ENCODE measurements at places on chromosomes 7 and 10. TPM values are rescaled to one million over a fixed set of nuclear protein-coding genes. Genes with fewer than 3 reads are reported as not detected.

DNA sequence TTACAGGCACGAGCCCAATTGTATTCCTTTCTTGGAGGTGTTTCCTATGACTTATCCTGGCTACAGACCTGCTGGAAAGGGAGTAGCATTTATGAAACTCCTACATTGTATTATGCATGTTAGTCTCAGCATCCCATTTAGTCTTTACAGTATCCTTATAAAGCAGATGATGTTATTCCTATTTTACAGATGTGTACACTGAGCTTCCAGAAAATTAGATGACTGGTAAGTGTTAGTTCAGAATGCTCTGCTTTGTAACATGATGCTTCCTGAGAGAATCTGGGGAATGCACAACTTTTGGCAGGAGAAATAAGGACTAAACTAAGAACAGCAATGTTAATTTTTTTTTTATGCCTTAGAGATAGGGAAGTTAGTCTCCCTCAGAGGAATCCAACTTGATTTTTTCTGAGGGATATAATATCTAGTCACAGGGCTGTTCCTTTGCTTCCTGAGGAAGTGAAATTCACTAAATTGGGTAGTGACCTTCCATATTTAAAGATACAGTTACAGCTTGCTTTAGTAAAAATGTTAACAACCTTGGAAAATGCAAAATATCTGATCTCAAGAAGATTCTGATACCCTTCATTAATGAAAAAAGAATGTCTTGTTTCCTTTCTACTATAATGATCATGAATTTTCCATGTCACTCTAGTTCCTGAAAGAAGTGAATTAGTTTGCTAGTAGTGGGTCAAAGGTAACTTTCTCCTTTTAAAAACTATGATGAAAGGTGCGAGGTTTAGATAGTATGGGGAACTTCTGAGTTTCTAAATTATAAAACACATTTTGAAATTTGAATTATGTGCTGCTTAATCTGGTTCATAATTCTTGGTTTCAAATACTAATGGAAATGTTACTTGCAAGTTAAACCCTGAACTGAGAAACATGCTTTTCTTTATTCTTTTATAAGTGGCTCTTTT, 194.0 kb upstream of the PRPS1L1 start:
- DNase-seq, result no peak

DNA sequence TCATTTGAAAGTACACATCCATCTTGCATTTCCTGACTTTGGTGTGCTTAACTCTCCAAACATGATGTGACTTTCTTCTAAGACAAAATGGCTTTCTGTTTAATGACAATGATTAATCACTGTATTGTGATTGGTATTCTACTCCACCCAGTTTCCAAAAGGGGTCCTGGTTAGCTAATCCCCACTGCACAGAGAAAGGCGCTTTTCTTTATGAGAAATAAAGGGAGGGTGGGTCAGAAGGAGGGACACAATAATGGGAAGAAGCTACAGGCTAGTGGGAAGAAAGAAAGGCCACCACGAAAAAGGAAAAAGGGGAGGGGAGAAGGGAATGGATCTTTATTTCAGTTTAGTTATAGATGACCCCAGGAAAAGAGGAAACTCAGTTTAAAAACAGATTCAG, 69.2 kb downstream of the PRTFDC1 start:
- DNase-seq, result no peak

GRCh38 chr7:131109759-131110296, 217.8 kb upstream of the MKLN1 start:
- DNase-seq, result peak; percentile 93

DNA sequence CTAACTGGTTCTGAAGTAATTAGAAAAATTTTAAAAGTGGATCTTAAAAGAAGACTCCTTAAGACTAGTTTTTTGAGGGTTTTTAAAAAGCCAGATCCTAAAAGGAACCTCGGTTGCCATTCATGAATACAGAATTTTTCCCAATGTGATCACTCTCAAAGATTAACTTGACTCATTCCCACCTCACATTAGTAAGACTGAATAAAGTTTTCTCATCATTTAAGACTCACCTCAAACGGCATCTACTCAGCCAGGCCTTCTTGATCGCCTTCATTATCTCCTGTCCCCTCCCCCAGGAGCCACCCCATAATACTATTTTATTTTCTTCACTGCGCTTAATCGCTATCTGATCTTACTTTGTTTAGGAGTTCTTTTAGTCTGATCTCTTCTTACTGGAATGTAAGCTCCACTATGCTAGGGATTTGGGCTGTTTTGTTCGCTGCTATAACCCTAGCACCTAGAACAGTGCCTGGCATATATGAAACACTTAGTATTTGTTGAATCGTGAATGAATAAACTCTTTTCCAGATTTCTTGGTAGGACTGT, 55.9 kb upstream of the PCGF5 start:
- DNase-seq, result no peak

DNA sequence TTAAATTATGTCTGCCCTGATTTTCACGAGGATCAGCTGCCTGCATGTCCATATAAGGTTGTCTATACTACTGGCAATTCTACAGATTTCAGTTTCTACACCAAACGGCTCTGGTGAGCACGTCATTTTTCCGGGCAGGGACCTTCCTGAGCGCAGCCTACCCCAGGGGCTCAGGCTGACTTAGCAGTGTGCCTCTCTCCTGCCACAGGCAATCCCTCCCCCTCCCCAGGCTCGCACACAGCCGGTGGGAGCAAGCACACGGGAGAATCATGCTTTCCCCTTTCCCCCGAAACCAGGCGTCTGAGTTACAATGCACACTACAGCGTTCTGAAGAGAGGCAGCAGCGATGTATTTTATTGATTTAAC, 1.7 kb downstream of the KLF6 start:
- peak; percentile 78 for DNase-seq

The PHKG1 gene
- 31.2 TPM for total RNA-seq

- DNase-seq, result no peak
Measured at GRCh38 chr10:109892931-109893330, 30.4 kb downstream of the XPNPEP1 start.

The ADARB2 gene
- total RNA-seq, result 0.19 TPM

The DPYSL4 gene
- 24.9 TPM for total RNA-seq

DNA sequence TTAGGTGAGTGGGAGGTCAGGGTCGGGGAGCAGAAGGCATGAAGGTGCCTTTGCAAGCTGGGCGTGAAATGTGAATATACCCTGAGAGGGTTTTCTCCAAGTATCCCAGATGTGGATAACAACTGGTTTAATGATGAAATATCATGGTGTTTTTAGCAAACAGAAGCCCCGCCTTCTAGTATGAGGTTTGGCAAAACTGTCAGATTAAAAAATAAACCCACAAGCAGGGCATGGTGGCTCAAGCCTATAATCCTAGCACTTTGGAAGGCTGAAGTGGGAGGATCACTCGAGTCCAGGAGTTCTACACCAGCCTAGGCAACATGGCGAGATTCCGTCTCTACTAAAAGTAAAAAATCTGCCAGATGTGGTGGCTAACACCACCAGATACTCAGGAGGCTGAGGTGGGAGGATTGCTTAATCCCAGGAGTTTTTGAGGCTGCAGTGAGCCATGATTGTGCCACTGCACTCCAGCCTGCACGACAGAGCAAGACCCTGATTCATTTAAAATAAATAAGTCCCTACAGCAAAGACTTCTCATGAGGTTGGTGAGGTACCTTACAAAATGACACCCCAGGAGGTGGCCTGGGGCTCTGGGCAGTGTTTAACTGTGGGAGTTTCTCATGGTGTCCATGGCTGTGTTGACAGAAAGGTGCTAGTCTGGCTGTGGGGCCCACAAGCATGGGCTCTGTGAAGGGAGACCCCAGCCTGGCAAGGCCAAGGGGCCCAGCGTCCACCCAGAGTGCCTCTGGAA, 6.7 kb upstream of the PWWP2B start:
- no peak for DNase-seq

- DNase-seq, result no peak
Measured at GRCh38 chr10:1476455-1476803, 260.9 kb downstream of the ADARB2 start.

- DNase-seq, result no peak
Measured at GRCh38 chr10:110456046-110456445, 41.7 kb upstream of the DUSP5 start.

GRCh38 chr10:124019886-124020797, 73.3 kb downstream of the CHST15 start:
- no peak for DNase-seq

The LIPA gene
- 19.3 TPM for total RNA-seq

DNA sequence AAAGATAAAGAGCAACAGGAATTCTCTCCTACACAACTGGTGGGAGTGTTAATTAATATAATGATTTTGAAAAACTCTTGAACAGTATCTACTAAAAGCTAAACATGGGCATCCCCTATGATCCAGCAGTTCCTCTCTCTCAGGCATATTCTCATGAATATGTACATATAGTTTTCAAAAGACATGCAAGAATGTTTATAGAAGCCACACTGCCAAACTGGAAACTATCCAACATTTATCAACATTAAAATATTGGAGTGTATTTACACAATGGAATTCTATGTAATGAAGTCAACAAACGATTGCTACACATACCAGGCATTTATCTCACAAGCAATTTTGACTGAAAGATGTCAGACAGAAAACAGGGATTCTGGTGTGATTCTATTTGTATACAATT, 404.5 kb upstream of the ANKRD30A start:
- DNase-seq, result no peak

- DNase-seq, result no peak
Measured at GRCh38 chr7:23863209-23863787, 153.3 kb downstream of the STK31 start.

GRCh38 chr7:108253275-108254044, 123.3 kb upstream of the LAMB4 start:
- DNase-seq, result no peak

- DNase-seq, result no peak
Measured at GRCh38 chr7:41010418-41010817, 692.5 kb downstream of the INHBA start.
